ENCODE measurements at places on chromosomes 6 and 20.

DNA sequence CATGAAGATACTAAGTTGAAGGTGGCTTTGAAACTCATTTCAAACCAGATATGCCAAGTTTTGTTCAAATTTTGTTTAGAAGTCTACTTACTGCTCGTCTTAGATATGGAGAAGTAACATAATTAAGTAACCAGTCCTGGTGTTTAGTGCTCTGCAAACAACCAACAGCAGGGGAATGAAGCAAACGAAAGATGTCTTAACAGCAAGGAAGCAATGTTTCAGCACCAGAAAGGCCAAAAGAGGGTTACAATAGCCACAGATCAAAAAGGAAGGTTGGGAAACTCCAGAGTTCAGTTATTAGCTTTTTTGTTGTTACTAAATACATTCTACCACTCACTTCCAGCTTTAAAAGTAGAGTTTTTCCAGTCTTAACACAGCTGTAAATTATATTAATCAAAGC, 45.1 kb downstream of the LHFPL5 start:
- DNase-seq = no peak

- DNase-seq = no peak
Measured at GRCh38 chr6:21111093-21111725, 482.3 kb upstream of the SOX4 start.

DNA sequence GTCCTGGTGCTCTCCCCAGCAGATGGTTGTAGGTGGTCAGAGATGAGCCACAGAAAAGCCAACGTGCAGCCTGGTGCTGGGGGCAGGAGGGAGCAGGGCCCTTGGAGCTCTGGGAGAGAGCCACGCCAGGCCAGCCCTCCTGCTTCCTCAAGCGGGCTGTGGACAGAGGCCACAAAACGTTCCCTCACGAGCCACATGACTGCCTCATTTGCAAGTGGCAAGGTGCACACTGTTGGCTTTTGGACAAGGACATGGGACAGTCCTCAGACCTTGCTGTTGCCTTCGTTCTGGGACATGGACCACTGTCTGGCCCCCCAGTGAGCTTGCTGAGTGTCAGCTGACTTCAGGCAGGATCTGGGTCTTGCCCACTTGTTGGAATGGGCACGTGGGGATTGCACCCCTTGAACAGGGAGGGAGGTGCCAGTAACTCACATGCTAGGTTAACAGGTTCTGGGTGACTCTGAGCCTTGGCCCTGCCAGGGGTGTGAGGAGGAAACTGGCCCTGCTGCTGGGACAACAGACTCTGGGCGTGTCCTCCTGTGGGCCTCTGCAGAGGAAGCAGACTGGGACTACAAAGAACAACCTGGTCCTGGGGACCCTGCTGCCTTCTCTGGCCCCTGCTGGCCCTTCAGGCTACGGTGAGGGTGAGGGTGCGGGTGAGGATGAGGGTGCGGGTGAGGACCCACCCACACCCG, 2.6 kb downstream of the SLCO4A1 start:
- no peak for DNase-seq

DNA sequence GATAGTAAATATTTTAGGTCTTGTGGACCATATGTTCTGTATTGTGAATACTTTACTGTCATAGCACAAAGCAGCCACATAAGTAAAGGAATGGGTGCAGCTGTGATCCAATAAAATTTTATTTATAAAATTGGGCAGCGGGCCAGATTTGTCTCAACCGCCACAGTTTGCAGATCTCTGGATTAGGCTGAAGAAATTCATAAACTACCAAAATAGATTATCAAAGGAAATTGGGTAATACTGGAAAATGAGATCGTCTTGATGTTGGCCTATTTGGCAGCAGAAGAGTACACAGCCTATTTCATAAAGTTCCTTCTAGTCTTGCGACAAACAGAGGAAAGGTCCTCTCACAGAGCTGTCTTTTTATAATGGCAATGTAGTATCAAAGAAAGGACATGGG, 69.8 kb downstream of the DZANK1 start:
- DNase-seq = no peak

DNA sequence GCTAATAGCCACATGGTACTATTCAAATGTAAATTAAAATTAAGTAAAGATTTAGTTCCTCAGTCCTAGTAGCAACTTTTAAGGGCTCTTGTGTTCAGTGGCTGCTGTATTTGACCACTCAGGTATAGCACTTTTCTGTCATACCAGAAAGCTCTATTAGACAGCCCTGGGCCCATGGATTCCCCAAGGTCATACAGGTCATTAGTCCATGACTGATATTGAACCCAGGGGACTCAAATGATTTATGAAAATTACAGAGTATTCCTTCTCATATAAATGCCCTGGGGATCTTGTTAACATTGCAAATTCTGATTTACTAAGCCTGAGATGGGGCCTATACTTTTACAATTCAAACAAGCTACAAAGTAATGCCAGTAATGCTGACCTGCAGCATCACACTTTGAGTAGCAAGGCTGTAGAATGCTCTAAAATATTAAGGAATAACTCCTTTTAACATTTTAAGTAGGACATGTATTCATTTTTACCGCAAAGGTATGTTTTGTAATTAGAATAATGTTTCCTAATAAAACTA, 29.6 kb downstream of the RNF217 start:
- no peak for DNase-seq

GRCh38 chr6:2381872-2382661, 136.7 kb upstream of the GMDS start:
- DNase-seq = no peak

DNA sequence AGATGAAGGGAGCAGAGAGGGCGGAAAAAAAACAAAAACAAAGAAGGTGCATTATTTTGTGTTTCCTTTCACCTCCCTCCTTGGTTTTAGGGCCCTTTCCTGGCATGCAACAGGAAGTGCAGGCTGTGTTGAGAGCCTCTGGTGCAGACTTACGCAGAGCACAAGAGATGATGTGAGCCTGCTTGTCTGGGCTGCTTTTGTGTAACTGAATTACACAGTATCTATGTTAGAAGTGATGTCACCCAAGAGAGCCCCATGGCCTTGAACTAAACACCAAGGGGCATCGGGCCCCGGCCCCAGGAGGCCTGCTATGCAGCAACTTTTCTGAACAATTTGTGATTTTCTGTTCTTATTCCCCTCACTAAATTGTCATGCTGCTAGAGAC, 25.5 kb downstream of the GNAS start:
- no peak for DNase-seq

DNA sequence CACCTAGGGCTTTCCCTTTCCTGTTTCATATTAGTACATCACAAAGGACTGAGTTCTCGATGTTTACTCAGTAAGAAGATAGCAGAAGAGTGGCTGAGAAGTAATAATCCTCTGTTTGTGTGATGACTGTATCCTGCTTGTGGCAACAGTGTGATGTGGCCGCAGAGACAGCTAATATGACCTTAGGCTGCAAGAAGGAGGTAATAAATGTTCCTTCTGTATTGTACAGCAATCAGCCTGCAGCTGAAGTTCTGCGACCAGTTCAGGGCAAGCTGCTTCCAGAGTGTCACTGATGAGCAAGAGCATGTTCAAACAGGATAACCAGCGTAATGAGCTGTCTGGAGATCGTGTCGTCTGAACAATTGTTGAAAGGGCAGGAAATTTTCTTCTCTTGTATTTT, 70.9 kb downstream of the OPN5 start:
- DNase-seq = no peak

DNA sequence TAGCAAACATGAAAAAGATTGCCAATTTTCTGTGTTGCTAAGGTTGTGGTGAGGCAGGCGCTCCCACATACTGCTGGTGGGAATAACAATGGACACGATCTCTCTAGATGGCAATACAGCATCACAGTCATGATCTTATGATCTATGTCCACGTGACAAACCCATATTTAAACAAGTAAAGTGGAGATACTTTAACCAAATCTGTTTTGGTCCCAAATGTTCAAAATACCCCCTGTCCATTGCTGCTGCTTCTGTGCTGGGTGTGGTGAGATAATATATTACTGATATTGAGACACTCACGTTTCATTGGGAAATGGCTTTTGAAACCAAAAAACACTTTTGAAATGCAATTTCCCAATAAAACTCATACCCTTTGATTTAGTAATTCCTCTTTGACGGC, 23.0 kb downstream of the SIRPD start:
- no peak for DNase-seq

DNA sequence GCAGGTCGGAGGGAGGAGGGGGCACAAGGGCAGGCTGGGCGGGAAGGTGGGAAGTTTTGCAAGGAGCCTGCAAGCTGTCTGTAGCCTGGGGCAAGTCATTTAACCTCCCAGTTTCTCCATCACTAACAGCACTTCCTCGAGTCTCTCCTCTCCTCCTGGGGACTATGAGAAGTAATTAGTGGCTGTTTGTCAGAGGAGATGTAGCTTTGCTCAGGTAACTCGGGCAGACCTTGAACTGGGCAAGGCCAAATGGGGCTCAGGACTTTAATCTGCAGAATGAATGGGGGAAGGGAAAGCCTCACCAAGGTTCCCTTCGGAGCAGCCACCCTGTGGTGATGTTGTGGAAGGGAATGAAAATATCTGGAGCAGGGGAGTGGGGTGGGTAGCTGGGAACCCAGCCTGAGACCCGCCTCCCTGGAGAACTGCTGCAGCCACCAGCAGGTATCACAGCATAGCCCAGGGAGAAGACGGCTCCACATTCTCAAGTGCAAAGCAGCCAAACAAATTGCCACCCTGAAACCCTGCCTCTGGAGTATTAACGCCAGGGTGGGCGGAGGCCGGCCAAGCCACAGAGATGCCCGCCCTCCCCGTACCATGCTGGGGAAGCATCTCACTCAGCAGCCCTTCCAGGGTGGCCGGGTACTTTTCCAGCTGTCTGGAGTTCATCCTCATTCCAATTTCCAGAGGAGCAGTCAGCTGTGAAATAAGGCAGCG, 6.1 kb upstream of the LEMD2 start:
- DNase-seq = no peak

DNA sequence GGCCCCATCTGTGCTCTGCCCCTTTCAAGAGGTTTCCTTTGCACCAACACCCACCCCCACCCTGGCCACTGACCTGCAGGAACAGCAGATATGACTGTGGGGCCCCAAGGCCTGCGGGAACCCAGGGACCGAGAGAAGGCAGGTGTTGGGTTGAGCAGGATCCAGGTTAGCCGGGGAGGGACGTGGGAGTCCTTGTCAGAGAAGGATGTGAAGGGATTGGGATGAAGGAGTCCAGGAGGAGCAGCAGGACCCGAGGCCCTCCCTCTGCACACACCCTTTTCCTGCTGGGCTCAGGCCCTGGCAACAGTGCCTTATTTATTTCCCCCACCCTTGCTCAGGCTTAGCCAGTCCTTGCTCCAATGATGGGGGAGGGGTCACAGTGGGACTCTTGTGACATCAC, 193.0 kb upstream of the PROKR2 start:
- DNase-seq = no peak

DNA sequence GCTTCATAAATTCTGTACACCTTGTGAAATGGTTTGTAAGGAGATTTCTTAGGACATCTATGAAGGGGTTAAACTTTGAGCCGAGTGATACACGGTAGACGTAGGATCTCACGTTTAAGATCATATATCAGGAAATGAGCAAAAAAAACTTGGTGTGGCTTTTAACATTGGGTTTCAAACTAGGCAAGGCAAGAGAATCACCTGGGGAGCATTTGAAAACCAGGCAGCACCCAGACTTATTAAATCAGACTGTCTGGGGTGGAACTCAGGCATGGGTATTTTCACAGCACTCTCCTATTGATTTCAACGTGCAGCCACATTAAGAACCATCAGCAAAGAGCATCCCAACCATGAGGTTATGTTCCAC, 26.4 kb downstream of the LY86 start:
- no peak for DNase-seq

DNA sequence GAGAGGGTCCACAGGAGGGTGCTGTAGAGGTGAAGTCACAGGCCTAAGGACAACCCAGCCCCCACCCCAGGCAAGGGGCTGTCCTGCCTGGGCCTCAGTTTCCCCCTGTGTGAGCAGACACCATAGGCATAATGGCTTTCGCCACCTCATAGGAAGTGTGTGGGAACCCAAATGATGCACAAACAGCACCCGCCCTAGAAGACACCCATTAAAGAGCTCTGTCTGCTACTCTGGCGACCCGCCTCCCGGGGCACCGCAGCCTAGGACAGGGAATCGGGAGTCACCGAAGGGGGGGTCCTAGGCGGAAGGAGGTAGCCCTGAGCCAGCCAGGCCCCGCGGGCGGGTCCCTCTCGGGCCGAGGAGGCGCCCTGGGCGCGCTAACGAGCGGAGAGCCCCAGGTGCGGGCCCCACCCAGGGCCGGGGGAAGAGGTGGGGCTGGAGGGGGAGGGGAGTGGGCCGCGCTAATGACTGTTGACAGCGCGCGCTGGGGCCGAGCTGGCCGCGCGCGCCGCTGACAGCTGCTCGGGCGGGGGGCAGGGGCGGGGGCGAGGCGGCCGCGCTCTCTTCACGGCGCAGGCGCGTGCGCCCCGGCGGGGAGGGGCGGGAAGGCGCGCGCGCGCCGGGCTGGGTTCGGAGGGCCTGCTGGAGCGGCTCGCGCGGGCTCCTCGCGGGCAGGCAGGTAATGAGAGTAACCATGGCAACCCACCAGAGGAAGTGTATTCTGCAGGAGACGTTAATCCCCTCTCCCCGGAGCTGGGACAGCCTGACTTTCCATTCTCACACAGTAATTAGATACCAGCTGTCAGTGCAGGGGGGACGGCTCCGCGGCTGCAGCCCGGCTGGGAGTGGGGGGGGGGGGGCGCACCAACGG, 48.9 kb downstream of the NOL4L start:
- peak; percentile 88 for DNase-seq

DNA sequence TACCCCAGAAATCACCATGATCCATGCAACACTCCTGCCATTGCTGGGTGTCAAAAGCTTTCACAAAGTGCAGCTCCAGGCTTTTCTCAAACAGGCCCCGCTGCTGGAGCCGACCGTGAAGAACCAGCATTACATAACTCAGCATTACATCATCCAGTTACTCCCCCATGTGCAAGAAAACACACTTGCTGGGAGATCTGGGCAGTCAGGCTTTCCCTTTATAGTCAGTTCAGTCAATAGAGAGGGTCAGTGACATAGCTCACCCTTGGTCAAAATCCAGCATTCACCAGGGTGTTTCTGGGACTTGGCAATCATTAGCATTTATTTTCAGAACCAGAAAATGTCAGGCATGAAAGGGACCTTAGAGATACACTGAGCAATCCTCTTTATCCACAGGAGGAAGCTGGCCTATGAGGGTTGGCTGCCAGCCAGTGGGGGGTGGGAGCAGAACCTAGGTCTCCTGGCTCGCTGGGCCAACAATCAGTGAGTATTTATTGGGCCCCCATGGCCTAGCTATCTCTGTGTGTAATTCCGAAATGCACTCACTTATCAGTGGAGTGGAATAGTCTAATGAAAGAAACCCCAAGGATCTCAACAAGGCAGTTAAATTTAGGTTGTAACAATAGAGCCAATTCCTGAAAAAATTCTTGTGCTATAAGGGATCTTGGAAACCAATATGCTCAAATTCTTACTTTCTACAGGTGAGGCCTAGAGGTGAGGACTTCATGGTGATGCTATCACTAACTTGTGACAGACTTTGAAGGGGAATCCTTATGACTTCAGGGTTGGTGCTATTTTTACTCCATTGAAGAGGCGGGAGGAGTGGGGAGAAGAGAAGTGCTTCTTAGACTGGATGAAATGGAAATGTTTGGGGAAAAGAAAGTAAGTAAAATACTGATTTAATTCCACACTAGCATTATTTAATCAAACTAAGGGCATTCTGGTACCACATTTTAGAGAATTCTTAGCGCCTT, 54.6 kb downstream of the LYRM4 start:
- DNase-seq = no peak

Measured in CD4-positive, alpha-beta T cell treated with Interleukin-15 for 4 hours (primary cell).